ENCODE measurements at places on chromosomes 4 and X. TPM values are rescaled to one million over a fixed set of nuclear protein-coding genes. Genes with fewer than 3 reads are reported as not detected.

DNA sequence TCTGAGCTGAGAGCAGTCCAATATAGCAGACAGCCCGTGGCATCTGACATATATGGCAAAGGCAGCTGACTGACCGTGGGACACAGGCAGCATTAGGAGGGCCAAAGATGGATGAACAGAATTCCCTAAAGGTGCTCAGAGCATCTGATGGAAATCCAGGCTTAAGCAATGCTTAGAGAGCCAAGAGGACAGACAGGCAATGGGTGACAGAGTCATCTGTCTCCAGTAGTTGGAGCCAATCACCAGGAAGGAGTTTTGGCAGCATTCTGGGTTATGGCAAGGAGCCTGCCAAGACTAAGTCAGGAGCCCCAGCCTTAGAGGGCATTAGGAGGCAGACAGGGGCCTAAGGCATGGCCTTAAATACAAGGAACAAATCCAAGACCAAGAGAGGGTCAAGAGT, 153.3 kb upstream of the USP9X start:
- peak; percentile 3 for DNase-seq

DNA sequence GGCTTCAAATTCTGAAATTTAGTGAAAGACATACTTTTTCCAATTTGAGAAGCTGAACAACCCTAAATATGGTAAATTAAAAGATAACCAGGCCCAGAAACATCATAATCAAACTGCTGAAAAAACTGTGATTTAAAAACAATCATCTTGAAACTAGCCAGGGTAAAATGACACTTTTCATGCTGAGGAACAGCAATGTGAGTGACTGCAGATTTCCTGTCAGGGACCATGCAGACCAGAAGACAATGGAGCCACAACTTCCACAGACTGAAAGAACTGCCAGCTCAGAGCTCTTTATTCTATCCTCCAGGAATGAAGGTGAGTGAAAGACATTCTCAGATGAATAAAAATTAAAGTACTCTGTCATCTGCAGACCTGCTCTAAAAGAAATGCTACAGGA, 73.3 kb downstream of the NAT8L start:
- DNase-seq: no peak

DNA sequence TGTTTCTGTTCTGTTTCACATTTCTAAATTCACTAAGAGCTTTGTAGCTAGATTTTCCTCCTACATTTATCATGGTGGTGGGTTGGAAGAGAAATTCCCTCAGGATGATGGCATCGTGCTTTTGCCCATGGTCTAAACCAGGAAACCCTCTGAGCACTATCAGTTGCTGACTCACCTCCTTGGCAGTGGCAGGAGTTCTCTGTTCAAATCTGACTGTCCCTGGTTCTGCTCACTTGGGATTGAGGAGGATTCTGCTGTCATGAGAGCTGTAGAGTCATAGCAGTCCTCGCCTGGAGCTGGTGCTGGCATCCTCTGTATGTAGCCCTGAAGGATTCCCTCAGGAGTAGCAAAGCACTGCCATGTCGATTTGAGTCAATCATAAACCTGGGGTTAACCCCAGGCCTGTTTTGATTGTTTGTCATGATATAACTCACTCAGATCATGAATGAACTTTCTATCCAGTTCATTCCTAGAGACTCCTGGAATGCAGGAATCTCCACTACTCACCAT, 9.4 kb downstream of the TEX13A start:
- DNase-seq: no peak

GRCh38 chr4:126495163-126495752, 1137.5 kb upstream of the INTU start:
- DNase-seq: no peak

- no peak for DNase-seq
These were observed 76.1 kb upstream of the FAM241A start for GRCh38 chr4:112069110-112069509.

DNA sequence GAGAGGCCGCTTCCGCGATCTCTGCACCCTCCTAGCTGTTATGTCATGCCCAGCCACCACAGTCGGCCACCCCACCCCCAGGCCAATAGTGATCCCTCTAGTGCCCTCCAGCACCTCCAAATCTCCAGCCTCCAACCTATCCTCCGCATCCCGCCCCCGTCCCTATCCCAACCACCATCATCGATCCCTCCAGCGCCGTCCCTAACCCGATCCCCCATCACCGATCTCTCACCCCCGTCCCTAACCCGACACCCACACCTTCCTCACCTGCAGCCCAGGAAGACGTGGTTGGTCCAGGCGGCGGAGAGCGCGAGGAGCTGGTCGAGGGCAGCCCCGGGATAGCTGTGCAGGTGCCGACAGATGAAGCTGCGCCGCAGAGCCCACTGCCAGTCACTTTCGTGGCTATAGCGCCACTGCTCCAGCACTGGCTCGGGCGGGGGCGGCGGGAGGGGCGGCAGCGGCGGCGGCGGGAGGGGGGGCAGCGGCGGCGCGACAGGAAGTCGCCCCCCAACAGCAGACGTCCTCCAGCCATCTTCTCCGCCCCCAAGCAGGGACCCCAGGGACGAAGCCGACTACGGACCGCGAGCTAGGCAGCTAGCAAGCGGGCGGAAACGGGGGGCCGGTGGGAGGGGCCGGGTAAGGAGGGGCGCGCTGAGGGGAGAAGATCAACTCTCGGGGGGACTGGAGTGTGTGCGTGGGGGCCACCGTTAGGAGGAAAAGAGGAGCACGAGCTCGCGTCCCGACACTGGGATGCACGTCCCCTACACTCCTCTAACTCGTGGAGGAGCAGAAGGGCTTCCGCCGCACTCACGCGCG, 552 bp downstream of the NKRF start:
- DNase-seq: no peak

GRCh38 chr4:2832309-2832980, 11.2 kb upstream of the ADD1 start:
- no peak for DNase-seq

GRCh38 chr4:104519588-104519987, 24.9 kb upstream of the CXXC4 start:
- DNase-seq: no peak

DNA sequence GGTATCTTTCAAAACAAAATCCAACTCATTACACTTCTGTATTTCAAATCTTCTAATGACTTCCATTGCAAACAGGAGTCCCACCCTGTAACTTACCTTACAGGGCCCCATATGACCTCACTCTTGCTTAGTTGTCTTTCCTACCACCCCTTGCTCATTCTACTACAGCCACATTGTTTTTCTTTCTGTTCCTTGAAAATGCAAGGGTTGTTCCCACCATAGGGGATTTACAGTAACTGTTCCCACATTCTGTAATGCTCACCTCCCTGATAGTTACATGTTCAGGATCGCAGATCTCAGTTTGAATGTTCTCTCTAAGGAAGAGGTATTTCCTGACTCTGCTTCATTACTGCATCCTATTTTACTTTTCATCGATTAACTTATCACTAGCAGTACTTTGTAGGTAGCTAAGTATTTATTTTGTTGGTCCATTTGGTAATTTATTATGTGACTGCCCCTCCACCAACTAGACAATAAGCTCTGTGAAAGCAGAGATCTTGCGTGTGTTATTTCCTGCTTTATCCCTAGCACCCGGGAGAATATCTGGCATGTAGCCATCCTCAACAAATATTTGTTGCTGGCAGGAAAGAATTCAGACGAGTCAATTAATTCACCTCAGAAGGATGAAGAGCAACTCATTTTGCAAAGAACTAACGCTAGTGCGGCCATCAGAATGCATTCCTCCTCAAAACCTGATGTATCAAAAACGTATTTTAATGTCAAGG, 21.4 kb downstream of the MAOB start:
- no peak for DNase-seq

DNA sequence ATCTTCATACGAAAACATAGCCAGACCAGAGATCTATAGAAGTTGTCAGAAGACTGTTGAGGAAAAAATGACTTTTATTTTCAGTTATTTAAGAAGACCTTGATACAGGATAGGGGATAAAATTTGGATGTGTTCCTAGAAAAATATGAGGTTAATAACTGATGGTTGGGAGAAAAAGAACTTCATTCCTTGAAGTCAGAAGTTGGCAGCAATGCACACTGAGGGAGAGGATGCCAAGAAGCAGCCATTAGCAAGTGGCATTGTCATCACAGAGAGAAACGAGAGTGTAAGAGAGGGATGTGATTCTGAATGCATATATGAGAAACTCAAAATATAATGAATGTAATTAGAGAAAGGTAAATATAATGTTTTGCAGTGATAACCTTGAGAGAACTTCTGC, 382.1 kb upstream of the EPHA5 start:
- no peak for DNase-seq

- peak; percentile 98 for DNase-seq
These were observed 78.3 kb upstream of the ATXN3L start for GRCh38 chrX:13397878-13398818.

DNA sequence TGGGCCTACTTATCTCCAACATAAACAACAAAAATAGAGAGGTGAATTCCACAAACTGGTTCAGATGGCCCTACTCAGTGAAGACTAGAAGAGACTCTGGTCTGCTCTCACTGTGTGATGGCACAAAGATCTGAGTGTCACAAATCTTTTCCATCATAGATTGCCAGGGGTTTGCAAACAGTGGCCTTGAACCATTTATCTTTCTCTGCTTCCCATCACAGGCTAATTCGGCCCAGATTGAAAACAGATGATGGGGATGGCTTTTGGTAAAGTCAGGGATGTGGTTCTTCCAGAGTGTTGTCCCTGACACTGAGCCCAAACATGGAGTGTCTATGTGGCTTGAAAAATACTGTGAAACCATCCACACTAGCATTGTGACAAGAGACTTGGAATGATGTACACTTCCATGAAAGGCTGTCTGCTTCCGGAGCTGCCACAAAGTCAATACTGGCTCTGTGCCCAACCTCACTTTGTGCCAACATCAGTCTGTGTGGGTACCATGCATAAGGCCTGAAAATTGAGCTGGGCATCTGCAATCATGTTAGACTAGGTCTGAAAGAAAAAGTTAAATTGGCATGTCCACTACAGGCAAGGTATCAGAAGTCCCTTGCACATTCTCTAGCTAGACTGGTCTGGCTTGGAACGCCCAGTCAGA, 25.2 kb upstream of the PLAC1 start:
- no peak for DNase-seq

DNA sequence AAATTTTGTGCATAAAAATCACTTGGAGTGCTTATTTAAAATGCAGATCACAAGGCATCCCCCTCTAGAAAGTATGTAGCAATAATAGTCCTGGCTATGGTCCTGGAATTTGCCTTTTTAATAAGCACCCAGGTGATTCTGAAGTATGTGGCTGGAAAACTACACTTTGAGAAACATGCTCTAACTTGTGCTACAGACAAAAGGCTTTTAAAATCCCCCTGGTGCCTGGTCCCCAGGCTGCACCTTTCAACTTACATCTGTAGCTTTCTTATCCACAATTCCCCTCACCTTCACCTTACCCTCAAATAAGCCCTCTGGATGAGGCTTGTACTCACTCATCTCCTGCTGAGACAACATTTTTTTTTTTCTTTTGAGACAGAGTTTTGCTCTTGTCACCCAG, 21.1 kb downstream of the ART3 start:
- DNase-seq: no peak

DNA sequence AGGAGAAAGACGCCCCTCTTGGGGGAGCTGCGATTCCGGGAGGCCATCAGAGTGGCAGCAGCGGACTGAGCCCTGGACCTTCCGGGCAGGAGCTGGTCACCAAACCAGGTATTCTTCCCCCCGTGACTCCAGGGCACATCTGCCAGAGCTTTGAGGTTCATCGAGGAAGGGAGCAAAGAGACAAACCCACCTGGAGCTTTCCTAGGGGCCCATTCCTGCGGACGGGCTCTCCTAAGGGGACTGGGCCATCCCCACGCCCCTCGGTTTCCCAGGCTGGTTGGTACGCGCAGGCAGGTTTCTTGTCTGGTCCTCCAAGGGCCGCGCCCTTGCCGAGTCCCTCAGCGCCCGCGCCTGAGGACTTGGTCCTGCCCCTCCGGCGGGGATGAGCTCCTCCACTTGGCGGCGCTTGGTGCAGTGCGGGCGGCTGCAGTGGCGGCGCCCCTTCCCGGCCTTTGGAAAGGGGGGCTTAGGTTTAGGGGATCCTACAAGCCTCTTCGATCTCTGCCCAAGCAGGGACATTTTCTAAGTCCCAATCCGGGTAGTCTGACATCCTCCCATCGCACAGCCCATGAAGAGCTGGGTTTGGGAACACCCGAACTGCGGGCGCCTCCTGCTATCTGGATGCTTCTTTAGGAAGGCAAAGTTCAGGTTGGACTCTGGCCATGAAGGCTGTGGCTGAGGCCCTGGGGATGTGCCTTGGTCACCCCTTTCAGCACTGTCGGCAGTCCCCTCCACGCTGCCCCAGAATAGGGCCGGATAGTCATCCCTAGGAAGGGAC, 538 bp downstream of the STBD1 start:
- peak; percentile 41 for DNase-seq

DNA sequence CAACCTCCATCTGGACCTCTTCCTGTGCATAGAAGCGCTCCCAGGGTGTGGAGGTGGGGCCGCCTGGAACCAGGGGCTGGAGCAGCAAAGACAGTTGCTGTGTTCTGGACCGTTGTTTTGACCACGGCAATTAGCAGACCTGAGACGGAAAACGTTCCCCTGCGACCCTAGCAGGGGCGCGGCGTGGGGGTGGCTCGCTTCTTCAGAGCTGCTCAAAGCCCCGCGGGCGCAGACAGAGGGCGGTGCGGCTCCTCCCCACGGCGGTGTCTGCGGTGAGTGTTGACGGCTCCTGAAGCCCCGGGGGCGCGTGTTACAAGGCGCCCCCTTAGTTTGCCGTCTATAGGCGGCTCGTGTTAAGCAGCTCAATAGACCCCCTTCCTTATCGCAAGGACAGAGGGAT, 79.2 kb downstream of the TRIML1 start:
- DNase-seq: no peak

- no peak for DNase-seq
These were observed 1.8 kb downstream of the CCDC22 start for GRCh38 chrX:49237060-49237459.

DNA sequence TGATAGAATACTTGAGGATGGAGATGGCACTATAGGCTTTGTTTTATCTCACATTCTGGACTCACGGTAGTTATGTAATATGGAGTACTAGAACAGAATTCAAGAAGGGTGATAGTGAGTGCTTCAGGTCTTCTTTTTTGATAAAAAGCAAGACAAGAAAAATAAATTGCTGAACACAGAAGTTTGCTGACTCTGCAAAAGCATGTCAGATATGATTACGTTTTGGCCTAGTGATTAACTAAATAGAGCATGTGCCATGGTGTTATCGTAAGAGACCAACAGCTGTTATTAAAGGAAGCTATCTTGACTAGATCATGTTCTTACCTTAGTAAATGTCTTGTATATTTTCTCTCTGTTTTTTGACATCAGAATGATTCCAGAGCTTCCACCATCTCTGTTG, 436.9 kb upstream of the LCORL start:
- no peak for DNase-seq

GRCh38 chr4:1113311-1114009, at the start of gene RNF212:
RNF212 (minus strand) TSS chr4:1113564; CDS start chr4:1113464, 100 bp downstream.
- DNase-seq: no peak

Gene DGKK
- total RNA-seq: not detected

Gene BTK
- total RNA-seq: not detected

Gene MAGEA11
- total RNA-seq: 0.17 TPM

Gene CT45A1
- total RNA-seq: not detected

Gene ASIC5
- total RNA-seq: not detected

Gene CDK16
- total RNA-seq: 116 TPM

Gene DCAF8L2
- total RNA-seq: not detected

Gene JAKMIP1
- not detected for total RNA-seq

Gene ANK2
- total RNA-seq: 1.5 TPM

Gene PGM2
- 46.5 TPM for total RNA-seq

Gene SEPSECS
- total RNA-seq: 6.2 TPM

Gene NKX3-2
- total RNA-seq: 0.17 TPM

Gene RASSF6
- total RNA-seq: not detected
